ENCODE measurements at places on chromosomes 4 and X.

DNA sequence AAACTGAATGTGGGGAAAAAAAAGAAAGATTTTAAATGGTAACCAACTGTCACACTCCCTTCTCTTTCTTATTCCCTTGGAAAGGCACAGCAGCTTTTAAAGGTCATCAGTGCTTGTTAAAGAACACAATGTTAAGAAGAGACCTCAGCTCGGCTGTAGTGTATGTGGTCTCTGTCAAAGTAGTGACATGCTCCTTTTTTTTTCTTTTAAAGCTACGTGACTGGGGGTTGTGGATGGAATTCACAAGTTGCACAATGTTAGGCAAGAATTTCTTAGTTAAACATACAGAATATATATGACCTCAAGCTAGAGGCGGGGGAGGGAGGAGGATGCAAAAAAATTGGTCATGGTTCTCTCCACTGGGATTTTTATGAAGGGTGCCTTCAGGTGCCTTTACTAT, 45.6 kb downstream of the OCRL start:
- DNase-seq = no peak

GRCh38 chrX:37782359-37782758, 2.5 kb downstream of the CYBB start:
- DNase-seq = no peak

DNA sequence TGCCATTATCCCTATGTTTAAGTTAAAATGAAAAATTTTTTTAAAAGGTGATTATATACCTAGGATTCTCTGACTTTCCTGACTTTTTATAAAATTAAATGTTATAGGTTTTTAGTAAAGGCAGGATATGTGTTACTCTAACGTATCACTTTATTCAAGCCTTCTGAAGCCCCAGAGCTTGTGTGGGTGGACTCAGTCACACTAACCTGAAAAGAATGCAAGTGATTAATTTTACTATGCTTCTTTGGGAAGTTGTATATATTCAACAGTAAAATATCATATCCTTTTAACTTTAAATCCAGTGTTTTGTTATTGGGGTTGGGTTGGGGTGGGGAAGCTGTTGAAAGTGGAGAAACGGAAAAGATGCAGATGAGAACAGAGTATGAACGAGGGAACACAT, 22.8 kb downstream of the PDLIM3 start:
- no peak for DNase-seq

DNA sequence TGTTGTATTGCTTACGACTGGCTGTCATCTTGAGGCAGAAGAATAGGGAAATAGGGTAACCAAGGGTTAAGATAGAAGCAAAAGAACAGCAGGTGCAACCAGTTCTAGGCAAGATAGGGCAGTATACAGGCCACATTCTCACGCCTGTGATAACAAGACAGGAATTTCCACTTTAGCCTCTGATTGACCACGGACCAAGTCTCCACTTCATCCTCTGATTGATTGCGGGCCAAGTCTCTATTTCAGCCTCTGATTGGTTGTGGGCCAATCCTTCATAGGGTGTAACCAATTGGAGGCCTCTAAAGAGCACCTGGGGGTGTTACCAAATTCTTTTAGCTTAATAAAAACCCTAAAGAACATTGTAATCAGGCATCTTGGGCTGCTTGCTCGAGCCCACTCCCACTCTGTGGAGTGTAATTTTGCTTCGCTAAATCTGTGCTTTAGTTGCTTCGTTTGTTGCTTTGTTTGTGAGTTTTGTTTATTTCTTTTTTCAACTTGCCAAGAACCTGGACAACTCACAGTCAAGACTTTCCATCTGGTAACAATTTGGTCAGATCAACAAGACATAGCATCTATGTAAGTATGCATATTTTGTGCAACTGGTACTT, 8.7 kb upstream of the TBC1D9 start:
- DNase-seq = no peak

- DNase-seq = no peak
Measured at GRCh38 chrX:13697455-13697854, 8.5 kb downstream of the RAB9A start.

DNA sequence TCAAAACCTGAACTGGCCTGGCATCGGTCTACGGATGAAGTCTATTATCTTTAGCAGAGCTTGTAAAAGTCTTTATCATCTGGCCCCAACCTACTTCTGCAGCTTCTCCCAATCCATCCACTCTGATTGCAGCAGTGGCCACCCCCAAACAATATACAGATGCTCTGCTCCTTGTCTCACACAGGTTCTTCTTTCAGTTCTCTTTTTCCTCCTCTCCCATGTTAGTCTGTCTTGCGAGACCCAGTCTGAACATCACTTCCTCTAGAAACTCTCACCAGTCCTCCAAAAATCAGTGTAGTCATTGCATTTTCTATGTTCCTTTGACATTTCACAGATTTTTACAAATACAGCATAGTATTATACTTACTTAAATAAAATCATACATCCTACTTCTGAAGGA, 163.0 kb downstream of the FRMPD4 start:
- no peak for DNase-seq

DNA sequence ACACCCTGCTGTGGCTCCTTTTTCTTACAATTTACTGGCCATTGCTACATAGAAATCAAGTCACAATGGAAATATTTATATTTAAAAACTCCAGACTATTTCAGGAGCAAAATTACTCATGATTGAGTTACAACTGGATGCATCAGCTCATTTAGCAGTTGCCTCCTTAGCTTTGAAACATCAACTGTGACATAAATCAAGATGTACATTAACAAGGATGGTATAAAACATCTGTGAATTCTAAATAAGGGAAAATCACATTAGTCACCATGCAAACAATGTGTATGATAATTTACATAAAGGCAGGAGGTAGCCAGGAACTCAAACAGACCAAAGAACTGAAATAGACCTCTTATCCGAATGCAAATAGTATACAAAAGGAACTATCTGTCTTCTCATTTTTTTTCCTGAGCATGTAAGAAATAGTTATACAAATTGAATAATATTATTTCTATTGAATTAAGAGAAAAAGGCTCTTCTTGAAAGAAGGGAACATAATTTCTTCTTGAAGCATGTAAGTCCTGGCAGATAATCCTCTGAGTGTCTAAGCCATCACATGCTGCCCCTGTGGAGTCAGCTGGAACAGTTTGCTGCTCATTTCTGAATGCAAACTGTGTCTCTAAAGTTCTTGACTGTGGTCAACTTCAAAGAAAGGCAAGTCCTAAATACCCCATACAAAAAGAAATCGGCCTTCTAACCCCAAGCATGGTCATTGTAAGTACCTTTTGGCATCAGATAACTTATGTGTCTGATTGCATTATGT, 151.2 kb downstream of the NAA11 start:
- DNase-seq = no peak

GRCh38 chr4:39235696-39236095, 53.4 kb downstream of the WDR19 start:
- DNase-seq = no peak

DNA sequence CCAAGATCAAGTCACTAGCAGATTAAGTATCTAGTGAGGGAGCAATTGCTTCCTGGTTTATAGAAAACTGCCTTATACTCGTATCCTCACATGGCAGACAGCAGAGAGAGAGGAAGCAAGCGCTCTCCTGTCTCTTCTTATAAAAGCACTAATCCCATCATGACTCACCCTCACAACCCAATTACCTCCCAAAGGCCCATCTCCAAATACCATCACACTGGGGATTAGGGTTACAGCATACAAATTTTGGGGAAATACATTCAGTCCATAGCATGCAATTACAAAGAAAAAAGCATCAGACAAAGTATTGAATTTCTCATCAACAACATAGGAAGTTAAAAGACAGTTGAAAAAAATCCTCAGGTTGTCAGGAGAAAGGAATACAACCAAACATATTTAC, 292.6 kb downstream of the IQCM start:
- DNase-seq = no peak

GRCh38 chrX:45445745-45446412, 245.2 kb upstream of the DIPK2B start:
- DNase-seq = peak; percentile 12

GRCh38 chr4:37095925-37096324, 148.6 kb upstream of the NWD2 start:
- no peak for DNase-seq

- DNase-seq = no peak
Measured at GRCh38 chrX:63758011-63758410, 27.0 kb downstream of the ARHGEF9 start.

DNA sequence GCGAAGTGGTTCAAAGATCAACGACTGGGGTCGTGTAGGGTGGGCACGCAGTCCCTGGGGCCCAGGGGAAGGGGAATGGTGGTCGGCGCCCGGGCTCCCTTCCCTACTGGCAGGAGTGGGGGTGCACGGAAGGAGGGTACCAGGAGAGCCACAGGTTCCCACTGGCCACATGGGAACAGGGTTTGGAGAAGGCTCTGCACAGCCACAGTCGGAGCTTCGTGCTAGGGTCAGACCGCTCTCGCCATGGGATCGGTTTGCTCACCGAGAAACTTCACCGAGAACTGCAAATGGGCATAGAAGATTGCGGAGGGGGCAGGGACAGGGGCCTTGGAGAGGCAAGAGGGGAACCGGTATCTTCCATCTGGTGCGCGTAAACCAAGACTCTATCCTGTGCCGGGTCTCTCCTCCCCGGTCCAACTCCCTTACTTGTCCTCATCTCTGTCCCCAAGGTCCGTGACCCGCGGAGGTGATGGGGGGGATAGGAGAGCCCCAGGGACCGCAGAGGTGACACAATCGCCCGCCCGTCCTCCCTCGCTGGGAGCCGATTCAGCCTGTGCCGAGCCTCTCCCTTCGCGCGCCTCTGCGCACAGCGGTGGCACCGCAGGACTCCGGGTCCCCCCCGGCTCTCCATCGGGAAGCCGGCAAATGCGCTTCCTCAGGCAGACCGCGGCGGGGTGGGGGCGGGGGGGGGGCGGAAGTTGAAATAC, 1.0 kb downstream of the SCD5 start:
- DNase-seq = peak; percentile 35

DNA sequence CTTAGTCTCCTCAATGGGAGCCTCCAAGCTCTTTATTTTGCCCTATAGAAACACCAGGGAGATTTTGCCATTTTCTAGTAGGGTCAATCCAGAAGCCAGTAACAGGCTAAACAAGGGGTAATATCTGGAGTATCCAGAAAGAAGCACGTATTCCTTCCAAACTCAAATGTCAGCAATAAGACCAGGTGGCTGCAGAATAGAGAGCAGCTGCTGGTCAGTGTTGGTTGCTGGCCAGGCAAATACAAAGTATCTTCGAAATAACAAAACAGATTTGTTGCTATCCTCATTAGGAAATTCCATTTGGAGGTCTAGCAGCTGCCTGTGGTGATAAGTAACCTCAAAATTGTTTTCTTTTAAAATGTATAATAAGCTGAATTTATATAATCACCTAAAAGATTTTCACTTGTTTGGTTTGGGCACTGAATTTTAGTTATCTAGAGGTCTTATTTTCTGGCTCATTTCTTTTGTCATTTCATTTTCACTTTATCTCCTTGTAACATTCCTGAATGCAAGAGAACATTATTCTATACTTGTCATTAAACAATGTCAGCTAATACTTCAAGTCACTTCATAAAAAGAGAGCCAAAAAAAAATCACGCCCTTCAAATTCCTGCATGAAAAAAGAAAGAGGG, 320.6 kb downstream of the DTHD1 start:
- DNase-seq = no peak

DNA sequence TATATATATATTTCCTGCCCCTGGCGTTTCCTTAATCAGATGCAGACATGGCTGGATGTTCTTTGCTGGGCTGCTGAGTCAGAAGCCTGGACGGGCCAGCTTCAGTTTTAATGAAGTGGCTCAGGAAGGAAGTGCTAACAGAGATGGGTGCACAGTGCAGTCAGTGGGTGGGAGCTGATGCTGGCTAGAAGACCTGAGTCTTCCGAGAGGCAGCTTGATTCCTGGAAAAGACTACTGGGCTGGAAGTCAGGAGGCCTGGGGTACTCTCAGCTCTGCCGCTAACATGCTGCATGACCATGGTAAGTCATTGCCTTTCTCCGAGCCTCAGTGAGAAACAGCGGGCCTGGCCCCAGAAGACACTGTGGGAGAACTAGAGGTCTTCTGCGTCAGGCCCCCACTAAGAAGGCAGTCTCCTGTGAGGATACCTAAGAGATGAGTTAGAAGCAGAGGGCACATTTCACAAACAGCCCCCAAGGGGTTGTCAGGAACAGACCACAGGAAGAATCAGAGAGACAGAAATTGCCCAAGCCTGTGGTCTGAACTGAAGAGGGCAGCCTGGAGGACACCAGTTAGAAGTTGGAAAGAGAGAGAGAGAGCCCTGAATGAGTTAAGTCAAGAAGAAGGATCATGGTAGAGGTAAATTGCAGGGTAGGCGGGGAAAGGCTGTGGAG, 8.3 kb upstream of the CD40LG start:
- DNase-seq = no peak

- DNase-seq = no peak
Measured at GRCh38 chr4:144574509-144574908, 71.4 kb upstream of the HHIP start.

DNA sequence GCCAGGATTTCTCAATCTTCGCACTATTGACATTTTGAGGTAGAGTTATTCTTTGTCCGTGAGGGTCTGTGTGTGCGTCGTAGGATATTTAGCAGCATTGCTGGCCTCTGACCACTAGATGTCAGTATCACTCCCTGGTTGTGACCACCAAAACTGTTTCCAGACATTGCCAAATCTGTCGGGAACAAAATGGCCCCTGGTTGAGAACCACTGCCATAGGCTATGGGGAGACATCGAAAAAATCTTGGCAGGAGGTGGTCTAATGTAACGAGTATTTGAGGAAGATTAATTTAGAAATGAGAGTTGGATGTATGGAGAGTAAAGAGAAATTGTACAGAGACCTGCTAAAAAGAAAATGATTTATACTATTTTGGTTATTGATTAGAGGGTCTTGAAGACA, 108.4 kb downstream of the DOCK11 start:
- DNase-seq = peak; percentile 73

- DNase-seq = peak; percentile 28
Measured at GRCh38 chr4:151469970-151470369, 61.0 kb downstream of the FHIP1A start.

DNA sequence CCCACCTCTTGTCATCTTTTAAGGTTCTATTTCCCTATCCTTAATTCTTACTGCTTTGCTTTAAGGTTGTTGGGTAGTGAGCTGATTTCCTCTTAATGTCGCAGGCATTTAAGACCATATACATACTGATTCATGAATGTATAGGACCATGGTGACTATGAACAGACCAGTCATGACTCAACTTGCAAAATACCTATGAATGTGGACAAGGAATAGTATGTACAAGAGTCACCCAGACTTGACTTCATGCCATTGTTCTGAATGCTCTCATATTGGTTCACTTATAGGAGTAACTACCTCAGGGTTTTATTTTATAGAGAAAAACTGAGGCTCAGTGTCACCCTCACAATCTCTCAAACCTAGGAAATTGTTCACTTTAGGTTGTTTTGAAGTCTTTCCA, 44.3 kb downstream of the CCNG2 start:
- no peak for DNase-seq

GRCh38 chr4:142373610-142374009, 472.5 kb downstream of the INPP4B start:
- no peak for DNase-seq

GRCh38 chrX:107448998-107449835, at the start of gene FRMPD3:
Gene FRMPD3 (plus strand): TSS chrX:107449652. CDS start chrX:107526589, 76,937 bp downstream.
- peak; percentile 24 for DNase-seq

DNA sequence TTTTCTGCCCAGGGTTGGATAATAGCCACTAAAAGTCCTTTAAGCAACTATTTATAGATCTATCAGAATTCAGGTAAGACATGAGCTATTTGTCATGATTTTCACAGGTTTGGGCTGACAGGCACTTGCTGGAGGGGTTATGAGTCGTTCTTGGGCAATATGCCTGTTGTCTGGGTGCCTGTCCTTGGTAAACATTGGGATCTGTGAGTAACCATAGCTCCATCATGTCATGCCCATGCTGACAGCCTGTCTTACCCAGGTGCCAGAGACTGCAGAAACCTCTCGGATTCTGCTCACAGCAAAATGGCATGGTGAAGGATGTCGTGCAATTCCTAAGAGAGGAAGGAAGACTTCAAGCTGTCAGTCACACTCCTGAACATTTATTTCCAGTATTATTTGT, 116.0 kb upstream of the PUDP start:
- no peak for DNase-seq

Data from tongue (tissue), 3 donors.